ENCODE measurements at places on chromosomes 2 and 18.

DNA sequence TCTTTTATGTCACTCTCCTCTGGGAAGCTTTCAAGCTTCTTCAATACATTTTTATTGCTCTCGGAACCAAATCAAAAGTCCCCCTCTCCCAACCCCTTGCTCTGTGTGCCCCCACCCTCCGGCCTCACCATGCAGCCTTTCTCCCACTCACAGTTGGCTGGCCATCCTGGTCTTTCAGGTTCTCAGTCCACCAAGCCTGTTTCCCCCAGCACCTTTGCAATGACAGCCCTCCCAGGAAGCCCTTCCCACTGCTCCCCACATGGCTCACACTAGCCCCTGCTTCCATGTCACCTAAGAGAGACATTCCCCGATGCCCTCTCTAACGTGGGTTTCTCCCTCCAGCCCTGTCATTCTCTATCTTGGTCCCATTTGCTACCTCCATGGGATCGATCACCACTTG is 266.6 kb downstream of the SRBD1 start:
- no peak for DNase-seq

- DNase-seq = no peak
Measured at GRCh38 chr2:218896501-218897393, 16.1 kb downstream of the WNT10A start.

- no peak for DNase-seq
Measured at GRCh38 chr2:215764441-215765048, 248.8 kb downstream of the MREG start.

DNA sequence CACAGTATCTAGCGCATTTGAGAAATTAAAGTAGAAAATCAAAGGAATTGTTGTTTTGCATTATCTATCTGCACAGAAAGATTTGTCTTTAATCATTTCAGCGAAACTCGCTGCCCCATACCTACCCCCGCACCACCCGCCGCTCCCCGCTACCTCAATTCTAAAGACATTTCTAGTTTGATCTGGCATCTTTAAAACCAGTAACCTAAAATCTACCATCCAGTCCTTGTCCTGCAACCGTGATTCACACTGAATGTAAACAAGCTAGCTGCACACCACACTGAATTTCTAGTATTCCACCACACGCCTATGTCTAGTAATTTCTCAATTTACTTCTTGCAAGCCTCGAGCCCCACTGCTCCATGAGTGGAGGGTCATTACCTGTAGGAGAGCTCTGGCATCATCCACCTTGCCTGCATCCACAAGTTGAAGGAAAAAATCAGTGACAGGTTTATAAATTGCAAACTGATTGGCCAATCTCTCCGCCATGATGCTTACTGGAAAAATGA is 60.1 kb downstream of the ABCG8 start:
- no peak for DNase-seq

DNA sequence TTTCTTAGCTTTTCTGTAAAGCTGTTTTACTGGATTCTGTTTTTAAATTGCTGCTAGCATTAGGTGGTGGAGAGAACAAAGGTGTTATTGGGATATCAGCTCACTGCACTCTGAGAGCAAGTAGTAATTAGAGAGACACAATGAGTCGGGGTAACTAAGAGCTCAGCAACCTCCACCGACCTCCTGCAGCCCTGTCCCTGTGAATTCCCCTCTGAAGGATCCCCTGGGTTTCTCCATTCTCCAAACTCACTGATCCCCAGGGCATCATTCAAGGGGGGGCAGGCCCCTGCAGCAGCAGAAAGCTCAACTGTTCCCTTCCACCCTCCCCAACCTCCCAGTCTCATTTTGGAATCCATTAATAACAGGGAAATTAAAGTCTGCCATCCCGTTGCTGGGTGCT is 73.0 kb downstream of the MTCL1 start:
- DNase-seq = no peak

DNA sequence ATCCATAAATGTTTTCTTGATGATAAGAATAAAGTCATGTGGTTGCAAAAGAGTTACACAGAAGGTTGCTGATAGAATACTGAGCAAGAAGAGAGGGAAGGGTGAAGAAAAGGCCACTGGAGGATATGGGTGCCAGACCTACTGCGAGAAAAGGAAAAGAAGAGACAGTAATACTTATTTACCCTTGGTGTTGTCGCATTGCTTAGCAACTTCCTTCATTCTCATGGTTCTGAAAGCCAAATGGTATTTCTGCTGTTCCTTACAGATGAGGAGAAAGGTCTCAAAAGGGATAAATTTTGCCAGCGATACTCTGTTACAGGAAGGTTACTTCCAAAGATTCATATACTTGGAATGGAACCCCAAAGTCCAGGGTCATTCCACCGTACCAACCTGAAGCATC is 62.5 kb downstream of the LHCGR start:
- no peak for DNase-seq

DNA sequence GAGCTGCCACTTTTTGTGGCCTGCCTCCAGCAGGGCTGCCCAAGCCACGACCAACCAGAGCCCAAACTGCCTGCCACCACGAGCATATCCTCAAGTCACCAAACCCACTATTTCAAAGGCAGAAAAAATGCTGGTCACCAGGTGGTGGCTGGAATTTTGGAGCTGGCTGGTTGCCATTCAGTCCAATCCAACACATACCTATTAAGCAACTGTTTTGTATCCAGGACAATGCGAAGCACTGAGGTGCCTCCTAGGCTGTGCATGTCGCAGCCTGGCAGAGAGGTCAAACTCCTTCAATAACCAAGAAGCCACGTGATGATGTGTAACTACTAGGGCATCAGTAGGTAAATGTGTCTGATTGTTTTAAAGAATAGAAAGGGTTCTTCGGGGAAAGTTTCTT is 108.3 kb upstream of the PPP1CB start:
- no peak for DNase-seq

- DNase-seq = no peak
Measured at GRCh38 chr2:68027959-68028358, 34.8 kb downstream of the C1D start.

DNA sequence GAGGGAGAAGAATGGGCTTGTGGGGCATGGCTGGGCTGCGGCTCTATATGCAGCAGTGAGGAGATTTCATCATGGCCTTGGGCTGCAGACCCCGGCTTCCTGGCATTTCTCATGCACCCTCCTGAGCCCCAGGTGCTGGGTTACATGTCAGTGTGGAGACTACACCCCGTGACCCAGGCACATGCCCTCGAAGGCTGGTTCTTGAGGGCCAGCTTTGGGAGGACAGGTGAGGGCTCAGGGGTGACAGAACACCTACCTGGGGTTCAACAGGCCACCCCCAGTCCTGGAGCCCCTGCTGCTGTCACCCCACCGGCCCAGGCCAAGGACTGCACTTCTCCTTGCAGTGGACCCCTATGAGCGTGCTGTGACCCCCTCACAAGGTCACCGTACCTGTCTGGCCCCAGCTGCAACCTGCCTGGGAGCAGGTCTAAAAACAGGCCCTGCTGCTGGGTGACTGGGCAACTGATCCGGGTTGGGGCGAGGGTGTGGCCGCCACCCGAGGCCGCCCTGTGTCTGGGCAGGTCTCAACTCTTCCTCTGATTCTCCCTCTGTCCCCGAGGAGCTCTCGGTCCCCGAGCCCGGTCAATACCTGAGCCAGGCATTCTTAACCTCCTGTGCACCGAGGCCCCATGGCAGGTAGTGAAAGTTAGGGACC is 94.8 kb upstream of the OTOS start:
- no peak for DNase-seq

DNA sequence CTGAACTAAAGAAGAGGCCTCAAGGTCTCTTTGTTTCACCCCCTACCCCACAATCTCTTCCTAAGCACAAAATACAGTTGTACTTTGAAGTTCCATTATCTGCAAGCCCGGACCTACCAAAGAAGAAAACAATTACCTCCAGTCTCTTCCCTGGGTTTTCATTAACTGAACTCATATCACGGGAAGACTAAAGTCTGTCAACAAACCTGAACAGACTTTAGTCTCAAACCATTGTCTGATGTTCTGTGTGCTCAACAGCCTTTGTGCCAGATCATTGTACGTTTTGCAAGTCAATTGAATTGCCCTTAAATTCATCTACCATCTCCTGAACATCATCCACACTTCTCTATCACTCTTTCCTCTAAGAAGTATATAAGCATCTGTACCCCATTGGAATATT is 1021.9 kb upstream of the CDH2 start:
- no peak for DNase-seq

GRCh38 chr2:212547716-212548454 is 9.3 kb upstream of the ERBB4 start:
- no peak for DNase-seq

GRCh38 chr2:185526161-185526560 is 212.4 kb upstream of the FSIP2 start:
- no peak for DNase-seq

DNA sequence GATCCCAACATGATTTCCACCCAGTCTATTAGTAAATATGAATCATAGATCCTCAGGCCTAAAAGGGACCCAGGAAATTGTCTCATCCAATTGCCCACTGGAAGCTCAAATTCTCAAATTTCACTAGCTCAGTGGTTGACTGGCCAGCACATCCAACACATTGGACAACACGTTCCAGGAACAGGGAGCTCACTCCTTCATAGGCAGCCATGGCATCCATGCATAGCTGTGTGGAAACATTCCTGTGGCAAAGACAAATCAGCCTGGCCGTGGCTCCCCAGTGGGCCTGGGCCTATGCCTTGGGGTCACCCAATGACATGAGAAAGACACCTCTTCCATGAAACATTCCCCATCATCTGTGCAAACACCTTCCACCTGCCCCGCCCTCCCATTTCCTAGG is 261.1 kb downstream of the ANAPC1 start:
- no peak for DNase-seq

- peak; percentile 19 for DNase-seq
Measured at GRCh38 chr2:165621086-165621560, 151.6 kb downstream of the CSRNP3 start.

GRCh38 chr2:56263876-56264275 is 80.1 kb downstream of the CCDC85A start:
- DNase-seq = no peak

DNA sequence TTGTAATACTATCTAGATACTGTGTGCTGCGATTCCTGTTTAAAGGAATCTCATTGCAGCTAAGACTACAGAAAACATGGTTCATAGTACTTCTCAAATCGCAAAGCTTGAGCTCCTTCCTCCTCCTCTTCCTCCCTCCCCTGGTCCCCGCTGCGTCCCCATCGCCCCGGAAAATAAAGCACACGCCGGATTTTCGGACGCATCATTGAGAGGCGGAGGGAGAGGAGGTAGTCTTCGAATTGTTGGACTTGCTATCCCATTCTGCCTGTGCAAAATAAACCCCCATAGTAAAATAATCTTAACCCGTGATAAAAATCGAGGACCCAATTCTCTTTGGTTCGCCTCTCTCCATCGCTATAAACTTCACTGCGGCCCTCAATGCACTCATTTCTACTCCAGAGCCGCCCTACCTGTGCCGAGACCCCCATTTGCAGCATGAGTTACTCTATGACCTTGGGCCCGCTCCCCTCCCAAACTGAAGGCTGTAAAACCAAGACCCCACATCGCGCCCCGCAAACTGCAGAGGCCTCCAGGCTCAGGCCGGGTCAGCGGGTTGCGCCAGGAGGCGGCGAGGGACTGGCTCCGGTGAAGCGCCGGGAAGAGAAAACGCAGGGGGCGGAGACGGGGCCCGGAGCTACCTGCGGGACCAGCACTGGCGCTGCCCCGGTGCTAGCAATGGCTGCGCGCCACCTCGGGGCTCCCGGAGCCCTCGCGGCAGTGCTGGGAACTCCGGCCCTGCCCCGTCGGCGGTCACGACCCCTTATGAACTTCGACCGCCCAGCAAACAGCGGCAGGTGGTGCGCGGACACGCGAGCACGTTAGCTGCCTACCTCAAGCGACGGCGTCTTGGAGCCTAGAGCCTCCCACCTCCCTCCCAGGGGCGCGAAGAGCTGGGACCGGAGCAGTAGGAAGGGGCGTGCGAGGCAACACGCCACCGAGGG is 649 bp downstream of the ESCO1 start:
- no peak for DNase-seq

- DNase-seq = peak; percentile 35
Measured at GRCh38 chr2:22221006-22221405, 1097.2 kb downstream of the TDRD15 start.

DNA sequence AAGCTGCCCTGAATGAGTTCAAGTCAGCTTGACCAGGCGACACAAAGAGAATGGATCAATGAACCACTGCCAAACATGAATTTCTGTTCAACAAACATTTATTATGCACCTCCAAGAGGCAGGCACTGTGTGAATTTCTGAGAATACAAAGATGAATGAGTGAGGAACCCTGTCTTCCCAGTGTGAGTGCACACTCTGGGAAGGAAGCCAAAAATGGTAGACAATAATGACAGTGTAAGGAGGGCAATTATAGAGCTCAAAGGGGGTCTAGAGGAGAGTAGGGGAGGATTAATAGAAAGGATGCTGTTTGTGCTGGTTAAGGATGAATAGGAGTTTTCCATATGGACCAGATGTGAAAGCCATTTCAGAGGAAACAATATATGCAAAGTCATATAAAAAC is 213.4 kb downstream of the DCC start:
- DNase-seq = peak; percentile 47

DNA sequence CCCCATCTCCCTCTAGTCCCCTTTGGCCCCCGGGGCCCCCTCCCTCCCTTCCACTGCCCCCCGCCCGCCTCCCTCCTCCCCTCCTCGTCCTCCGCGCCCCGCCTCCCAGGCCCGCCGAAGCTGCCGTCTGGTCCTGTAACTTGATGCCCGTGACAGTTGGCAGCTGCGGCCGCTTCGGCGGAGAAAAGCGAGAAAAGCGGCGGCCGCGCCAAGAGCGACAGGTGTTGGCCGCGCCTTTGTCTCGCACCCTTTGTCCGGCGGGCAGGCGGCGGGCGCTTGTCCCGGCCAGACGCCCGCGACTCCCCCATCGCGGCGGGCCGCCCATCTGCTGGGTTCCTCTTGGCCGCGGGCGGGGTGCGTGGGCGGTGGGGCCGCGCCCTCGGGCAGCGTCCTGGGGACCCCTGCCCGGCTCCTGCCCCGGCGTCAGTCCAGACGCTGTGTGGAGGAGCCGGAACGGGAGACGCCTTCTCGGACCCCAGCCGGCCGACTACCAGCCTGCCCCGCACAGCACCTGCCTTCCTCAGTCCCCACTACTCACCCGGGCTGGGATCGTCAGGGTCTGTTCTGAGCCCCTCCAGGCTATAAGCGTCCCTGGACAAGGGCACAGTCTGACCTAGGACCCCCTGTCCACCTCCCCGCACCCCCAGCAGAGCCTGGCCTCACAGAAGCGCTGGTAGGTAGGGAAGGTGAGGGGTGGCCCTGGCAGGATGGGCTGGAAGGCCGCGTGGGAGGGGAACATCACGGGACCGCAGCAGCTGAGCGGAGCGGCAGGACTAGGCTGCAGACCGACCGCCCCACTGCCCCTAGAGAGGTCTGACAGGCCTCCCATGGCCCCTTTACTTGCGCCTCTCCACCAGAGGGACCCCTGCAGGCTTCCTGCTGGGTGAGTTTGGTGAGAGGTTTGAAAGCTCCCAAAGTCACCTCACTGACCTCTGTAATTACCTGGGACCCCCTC is 1.2 kb upstream of the HES6 start:
- DNase-seq = peak; percentile 78

DNA sequence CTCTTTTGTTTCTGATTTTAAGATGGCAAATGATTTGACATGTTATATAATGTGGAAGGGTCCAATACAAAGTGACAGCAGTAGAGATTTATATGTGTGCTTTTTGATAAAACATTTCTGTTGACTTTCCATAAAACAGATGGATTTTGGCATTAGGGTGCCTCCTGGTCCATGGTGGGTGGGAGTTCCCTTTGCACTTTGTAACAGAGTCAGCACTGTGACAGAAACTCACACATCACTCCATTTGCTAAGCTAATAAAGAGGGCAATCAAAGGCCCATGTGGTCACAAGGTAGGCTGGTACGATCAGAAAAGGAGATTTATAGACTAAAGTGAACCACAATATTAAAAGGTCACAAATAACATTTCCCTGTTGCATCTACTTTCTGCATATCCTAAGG is 93.3 kb upstream of the NT5C1B start:
- no peak for DNase-seq

All from NCI-H446 (cell line).